CD4-positive, alpha-beta T cell treated with Interleukin-4 for 1 hour (primary cell): ENCODE measurements at places on chromosomes 4 and X.

- DNase-seq: peak; percentile 51
Observed at GRCh38 chr4:153152501-153153338, 51.5 kb upstream of the TRIM2 start.

- DNase-seq: peak; percentile 60
Observed at GRCh38 chrX:9352694-9353411, 112.0 kb upstream of the TBL1X start.

GRCh38 chrX:3256868-3257267 lies 89.6 kb downstream of the MXRA5 start:
- no peak for DNase-seq

- DNase-seq: peak; percentile 60
Observed at GRCh38 chrX:15301924-15302323, 13.5 kb downstream of the ASB11 start.

GRCh38 chrX:118352566-118352965 lies 6.7 kb downstream of the WDR44 start:
- no peak for DNase-seq

- DNase-seq: no peak
Observed at GRCh38 chrX:113551919-113552318, 711.3 kb upstream of the AMOT start.

- no peak for DNase-seq
Observed at GRCh38 chrX:85506871-85507270, 127.4 kb upstream of the POF1B start.

GRCh38 chr4:143348233-143349077 lies 11.8 kb downstream of the GAB1 start:
- DNase-seq: no peak

- no peak for DNase-seq
Observed at GRCh38 chr4:73156394-73156793, 86.9 kb upstream of the COX18 start.

DNA sequence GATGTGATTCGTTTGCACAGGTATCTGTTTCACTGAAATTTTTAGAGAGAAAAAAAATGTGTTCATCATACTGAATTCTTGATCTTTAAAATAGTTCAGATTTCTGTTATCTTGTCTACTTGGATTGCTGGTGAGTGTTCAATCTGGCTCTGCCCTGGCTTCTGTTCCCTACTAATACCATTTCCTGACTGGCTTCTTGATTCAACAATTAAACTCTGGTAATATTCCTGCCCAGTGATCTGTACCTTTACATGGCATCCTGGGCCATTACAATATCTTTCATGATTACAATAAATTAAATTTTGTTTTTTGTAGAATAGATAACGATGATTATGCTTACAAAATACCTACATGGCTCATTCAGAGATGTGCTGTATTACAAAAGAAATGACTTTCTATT lies 1388.0 kb upstream of the TENM3 start:
- no peak for DNase-seq

DNA sequence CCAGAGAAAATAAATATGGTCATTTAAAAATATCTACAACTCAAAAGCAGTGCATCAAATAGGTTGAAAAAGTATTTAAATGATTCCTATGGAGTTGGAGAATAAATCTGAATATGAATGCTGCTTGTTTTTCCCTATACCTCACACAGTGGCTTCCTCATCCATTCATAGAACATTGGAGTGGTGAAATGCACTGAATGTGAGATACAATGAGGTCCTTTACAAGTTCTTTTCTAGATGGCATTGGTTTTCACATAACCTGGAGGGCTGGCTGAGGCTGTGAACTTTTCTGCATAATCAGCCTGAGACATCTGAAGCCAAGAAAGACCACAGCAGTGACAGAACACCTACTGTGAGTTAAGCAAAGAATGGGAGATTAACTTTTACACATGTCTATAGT lies 279.1 kb upstream of the NRK start:
- no peak for DNase-seq

GRCh38 chrX:45842207-45842925 lies 641.7 kb upstream of the DIPK2B start:
- no peak for DNase-seq

DNA sequence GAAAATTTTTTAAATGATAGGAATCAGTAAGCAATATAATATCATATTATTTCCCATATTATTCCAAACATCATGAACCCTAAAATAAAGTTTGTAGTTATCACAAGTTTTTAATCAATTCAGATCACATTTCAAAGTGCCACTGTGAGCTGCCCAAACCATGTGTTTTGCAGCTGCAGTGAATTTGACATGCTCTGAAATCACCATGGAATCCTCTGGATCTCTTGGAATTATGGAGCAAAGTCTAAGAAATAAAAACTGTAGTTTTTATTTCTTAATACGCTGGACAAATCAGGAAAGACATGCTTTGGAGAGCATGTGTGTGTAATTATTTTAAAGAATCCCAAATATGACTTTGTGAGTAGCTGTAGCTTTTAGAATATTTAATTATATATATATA lies 262.7 kb downstream of the ANKRD50 start:
- DNase-seq: no peak

DNA sequence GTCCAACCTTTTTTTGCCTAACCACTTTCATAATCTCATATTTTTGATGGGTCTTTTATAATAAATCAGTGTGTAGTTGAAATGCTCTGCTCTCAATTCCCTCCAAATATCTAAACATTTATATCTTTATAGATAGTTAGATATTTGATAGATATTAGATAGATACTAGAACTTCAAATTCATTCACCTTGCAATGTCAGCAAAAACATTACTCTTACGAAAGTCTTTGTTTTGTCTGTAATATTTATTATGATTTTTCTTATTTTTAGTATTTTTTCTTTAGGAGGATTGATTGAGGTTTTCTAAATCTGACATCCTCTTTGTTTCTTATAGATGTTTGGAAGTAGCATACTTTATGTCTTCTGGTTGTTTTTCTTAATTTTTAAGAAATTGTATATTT lies 2563.6 kb downstream of the PCDH7 start:
- no peak for DNase-seq

GRCh38 chrX:103889216-103889615 lies 57.2 kb upstream of the RAB9B start:
- DNase-seq: no peak

DNA sequence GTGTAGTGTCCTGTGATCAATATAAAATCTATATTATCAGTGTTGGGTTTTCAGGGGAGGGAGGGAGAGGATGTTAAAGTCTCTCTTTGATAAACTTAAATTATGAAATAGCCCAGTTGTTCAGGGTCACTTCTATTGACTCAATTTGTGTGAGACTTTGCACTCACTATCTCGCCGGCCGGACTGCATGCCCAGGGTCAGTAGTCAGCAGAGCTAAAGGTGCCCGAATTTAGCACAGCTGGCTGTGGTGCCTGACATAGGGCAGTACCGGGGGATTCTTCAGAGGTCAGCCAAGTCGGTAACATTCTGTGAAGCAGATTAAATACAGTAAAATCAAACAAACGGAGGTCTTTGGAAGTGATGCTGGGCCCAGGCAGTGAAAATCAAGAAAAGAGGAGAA lies 19.2 kb downstream of the GABRQ start:
- no peak for DNase-seq

DNA sequence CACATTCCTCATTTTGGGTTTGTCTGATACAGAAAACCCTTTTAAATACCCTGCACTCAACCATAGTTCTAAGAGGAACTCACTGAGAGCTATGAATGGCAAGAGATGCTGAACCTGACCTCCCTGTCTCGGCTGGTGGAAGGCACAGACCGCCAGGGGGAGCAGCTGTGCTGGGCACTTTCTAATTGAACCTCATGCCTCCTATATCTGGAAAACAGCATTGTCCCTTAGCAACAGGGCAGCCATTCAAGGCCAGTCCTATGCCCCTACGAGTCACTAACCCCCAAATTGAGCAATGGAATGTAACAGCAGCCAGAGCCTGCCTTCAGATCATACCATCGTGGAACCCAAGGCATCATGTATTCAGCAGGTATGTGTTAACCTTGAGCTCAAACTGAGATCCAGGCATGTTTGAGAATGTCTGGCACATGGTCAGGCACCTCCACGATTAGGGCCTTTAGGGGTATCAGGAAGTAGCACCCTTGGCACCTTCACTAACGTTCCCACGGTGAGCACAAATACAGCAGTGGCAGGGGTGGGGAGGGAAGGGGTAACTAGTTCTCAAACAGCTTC lies 5.1 kb downstream of the USP27X start:
- peak; percentile 52 for DNase-seq

DNA sequence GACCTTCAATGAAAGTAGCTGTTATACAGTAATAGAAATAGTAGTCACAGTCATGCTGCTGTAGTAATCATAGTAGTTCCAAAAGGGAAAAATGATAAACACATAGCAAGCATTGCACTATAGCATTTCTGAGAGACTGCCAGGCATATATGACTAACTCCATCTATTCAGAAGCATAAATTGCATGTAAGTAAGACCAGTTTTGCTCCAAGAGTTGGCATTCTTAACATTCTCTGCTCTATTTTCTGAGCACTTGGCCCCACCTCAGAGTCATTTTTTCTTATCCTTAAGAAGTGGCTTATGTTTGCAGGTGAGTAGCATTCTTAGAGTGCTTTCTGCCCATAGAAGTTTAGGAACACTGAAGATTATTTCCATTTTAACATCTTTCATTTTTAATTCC lies 490.3 kb upstream of the TECRL start:
- DNase-seq: no peak

DNA sequence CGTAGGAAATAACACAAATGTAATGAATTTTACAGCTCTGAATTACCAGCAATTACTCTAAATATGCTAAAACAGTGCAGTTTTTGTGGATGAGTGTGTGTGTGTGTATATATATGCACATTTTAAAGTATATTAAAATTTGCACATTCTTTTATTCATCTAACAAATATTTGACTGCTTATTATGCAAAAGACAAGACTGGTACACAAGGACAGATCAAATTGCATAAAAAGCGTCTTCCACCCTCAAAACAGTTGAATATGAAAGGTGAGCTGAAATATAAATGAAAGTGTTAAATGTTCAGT lies 13.9 kb downstream of the ZAR1 start:
- DNase-seq: no peak

GRCh38 chrX:110389570-110389969 lies 30.9 kb downstream of the RTL9 start:
- no peak for DNase-seq

GRCh38 chr4:140673729-140674128 lies 82.5 kb downstream of the TBC1D9 start:
- DNase-seq: no peak

DNA sequence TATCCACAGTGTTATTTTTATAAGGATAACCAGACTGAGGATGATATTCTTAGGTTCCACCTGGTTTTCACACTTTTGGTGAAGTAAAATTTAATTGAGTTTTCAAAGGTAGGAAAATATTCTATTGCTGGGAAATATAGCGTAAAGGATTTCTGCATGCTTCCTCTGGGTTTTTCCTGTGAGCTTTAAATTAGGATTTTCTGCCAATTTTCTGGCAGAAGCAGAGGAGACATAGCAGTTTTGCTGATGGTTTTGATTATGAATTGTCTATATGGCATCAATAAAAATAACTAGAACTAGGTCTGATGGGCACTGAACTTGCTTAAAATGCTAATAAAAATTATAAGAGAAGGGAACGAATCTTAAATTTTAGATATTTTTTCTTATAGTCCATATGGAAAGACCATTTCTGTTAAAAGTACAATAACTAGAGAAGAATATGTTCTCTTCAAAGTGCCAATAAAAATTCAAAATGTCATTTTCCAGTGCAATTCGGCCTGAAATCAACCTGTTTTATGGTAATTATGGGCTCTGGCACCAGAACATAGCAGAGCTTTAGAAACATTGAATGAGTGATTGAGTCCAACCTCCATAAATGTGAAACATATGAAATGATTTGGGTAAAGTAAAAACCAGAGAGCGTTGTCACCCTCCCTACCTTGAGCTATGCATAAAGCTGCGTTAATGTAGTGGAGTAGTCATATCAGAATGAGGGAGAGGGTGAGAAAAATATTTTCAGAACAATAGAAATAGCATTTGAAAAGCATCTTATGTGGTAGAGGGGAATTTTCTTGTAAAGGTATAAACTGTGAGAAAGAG lies 279.7 kb downstream of the SPRY1 start:
- no peak for DNase-seq
